ENCODE measurements at places on chromosomes 3 and 15. TPM values are rescaled to one million over a fixed set of nuclear protein-coding genes. Genes with fewer than 3 reads are reported as not detected.

DNA sequence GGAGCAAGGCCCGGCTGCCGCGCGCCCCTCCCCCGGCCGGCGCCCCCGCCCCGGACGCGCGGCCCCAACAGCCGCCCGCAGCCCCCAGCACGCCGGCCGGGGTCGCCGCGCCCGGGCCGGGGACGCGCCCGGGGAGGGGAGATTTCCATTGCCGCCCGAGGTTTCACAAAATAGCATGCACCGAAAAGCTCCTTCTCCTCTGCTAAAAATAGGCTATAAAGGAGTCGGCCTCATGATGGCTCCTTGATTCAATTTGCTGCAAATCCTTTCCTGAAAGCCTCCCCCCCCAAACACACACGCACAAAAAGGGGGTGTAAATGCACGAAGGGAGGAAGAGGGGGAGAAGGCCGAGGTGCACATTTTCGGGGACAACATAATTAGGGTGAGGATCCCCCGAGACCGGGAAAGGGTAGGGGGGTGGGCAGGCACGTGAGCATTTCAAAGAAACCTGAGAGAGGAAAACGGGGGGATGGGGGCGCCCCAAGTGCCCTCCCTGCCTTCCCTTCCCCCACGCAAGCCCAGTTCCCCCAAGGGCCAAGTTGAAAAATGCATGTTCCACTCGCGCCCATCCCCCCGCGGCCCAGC, 734 bp downstream of the TBL1XR1 start:
- peaks cover 4% of the 10 kb centered on the region for H3K4me1 ChIP-seq
- H3K27ac ChIP-seq: peak overlapping the region; percentile 97
- no peaks in the 10 kb centered on the region for H3K27me3 ChIP-seq
- H3K4me3 ChIP-seq: peak overlapping the region; percentile 87
- H3K36me3 ChIP-seq: no peaks in the 10 kb centered on the region

- no peak overlapping the region for H3K4me3 ChIP-seq
- no peaks in the 10 kb centered on the region for H3K36me3 ChIP-seq
- no peak overlapping the region for H3K27ac ChIP-seq
- no peaks in the 10 kb centered on the region for H3K27me3 ChIP-seq
Observed at GRCh38 chr3:70583682-70584081, 271.2 kb upstream of the MDFIC2 start.

- H3K27me3 ChIP-seq: no peaks in the 10 kb centered on the region
- H3K36me3 ChIP-seq: no peaks in the 10 kb centered on the region
- no peak overlapping the region for H3K27ac ChIP-seq
- DNase-seq: no peak
- H3K4me3 ChIP-seq: no peak overlapping the region
- no peaks in the 10 kb centered on the region for H3K4me1 ChIP-seq
Observed at GRCh38 chr15:49844390-49844789, 223.5 kb downstream of the DTWD1 start.

- no peaks in the 10 kb centered on the region for H3K27me3 ChIP-seq
- no peaks in the 10 kb centered on the region for H3K36me3 ChIP-seq
- H3K27ac ChIP-seq: no peak overlapping the region
- DNase-seq: peak; percentile 13
- H3K4me1 ChIP-seq: peaks cover 12% of the 10 kb centered on the region
Observed at GRCh38 chr15:51128701-51129100, 34.0 kb upstream of the TNFAIP8L3 start.

- DNase-seq: no peak
- H3K27me3 ChIP-seq: peaks cover 67% of the 10 kb centered on the region
Observed at GRCh38 chr3:186824430-186825139, 17.9 kb upstream of the ADIPOQ start.

GRCh38 chr15:82944821-82945220, 7.7 kb downstream of the HOMER2 start:
- DNase-seq: no peak
- no peaks in the 10 kb centered on the region for H3K27me3 ChIP-seq

DNA sequence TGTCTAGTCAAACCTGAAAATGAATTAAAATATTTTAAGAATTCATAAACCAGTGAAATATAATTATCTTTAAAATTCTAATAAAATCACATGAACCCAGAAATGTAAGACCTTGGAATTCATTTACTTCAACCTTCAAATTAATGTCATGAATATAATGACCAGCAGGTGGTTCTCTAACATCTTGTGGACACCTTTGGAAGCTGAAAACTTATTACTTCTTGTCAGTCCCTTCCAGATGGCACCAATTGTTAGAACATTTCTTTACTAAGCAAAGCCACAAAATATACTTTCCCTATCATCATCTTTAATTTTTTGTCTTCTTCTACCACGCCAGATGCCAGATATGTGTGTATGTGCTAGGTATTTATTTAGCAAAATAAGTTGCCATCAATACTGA, 240.0 kb downstream of the MBNL1 start:
- no peak overlapping the region for H3K4me3 ChIP-seq
- no peak overlapping the region for H3K27ac ChIP-seq
- H3K4me1 ChIP-seq: no peaks in the 10 kb centered on the region
- no peaks in the 10 kb centered on the region for H3K36me3 ChIP-seq

- H3K4me1 ChIP-seq: no peaks in the 10 kb centered on the region
- no peak overlapping the region for H3K4me3 ChIP-seq
Observed at GRCh38 chr3:183203670-183204069, 41.1 kb upstream of the LAMP3 start.

GRCh38 chr3:125916376-125916978, 52.5 kb upstream of the ROPN1B start:
- DNase-seq: peak; percentile 98
- no peaks in the 10 kb centered on the region for H3K27me3 ChIP-seq
- H3K4me1 ChIP-seq: peaks cover 6% of the 10 kb centered on the region
- H3K36me3 ChIP-seq: no peaks in the 10 kb centered on the region
- peak overlapping the region; percentile 84 for H3K27ac ChIP-seq

DNA sequence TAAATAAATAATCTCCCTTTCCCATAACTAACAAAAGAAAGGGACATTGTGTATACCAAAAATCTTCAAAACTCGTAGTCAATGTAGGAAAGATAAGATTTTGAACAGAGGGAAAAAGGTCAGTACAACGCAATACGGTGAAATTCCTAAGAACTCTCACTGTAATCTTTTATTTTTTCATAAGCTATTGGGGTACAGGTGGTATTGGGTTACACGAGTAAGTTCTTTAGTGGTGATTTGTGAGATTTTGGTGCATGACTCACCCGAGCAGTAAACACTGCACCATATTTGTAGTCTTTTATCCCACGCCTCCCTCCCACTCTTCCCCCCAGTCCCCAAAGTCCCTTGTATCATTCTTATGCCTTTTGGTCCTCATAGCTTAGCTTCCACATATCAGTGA, 718.0 kb downstream of the TBL1XR1 start:
- H3K27ac ChIP-seq: no peak overlapping the region
- peaks cover 3% of the 10 kb centered on the region for H3K4me1 ChIP-seq
- no peak for DNase-seq
- H3K36me3 ChIP-seq: no peaks in the 10 kb centered on the region
- no peaks in the 10 kb centered on the region for H3K27me3 ChIP-seq

DNA sequence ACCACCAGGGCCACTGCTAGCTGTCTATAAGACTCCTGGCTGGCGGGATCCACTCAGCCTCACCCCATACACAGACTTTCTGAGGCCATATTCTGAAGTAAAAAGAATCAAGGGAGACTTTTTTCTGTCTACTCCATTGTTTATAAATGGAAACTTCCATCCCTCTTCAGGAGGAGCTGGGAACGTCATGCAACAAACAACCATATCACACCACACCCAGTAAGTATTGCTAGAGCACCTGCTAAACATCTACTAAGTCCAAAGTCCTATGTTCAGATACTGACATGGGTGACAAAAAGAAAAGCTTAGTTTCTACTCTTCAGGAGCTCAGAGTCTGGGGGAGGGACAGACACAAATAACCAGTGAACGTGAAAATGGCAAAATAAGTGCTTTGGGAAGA, 324.8 kb upstream of the ONECUT1 start:
- DNase-seq: no peak
- H3K4me3 ChIP-seq: no peak overlapping the region
- H3K27ac ChIP-seq: no peak overlapping the region
- no peaks in the 10 kb centered on the region for H3K4me1 ChIP-seq
- H3K27me3 ChIP-seq: no peaks in the 10 kb centered on the region

DNA sequence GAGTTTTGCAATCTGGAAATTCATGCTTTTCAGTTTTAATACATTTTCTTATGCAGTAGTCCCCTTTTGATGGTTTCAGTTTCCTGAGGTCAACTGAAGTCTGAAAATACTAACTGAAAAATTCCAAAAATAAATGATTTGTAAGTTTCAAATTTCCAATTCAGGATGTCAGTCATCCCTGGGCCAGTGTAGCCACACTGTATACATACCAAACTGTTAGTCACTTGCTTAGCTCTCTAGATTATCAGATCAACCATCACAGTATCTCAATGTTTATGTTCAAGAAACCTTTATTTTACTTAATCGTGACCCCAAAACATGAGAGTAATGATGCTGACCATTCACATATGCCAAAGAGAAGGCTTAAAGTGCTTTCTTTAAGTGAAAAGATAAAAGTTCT, 715.5 kb downstream of the GBE1 start:
- no peak overlapping the region for H3K4me3 ChIP-seq
- no peak overlapping the region for H3K27ac ChIP-seq
- H3K27me3 ChIP-seq: no peaks in the 10 kb centered on the region

DNA sequence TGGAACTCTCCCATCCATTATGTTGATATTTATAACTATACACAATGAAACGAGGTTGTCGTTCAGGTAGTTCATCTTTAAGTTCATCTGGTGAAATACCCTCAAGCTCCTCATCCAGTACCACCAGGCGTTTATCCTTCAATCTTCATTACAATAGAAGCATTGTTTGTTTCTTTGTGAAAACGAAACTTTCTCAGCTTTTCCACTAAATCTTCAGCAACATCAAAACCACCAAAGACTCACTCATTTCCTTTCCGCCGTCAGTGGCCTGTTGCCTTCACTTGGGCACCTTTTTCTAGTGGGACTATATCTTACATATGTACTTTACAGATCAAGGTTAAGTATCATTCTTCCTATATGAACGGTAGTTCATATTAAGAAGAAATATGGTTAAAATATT, 44.1 kb upstream of the TFG start:
- no peak overlapping the region for H3K4me3 ChIP-seq
- H3K27ac ChIP-seq: no peak overlapping the region
- H3K4me1 ChIP-seq: no peaks in the 10 kb centered on the region

DNA sequence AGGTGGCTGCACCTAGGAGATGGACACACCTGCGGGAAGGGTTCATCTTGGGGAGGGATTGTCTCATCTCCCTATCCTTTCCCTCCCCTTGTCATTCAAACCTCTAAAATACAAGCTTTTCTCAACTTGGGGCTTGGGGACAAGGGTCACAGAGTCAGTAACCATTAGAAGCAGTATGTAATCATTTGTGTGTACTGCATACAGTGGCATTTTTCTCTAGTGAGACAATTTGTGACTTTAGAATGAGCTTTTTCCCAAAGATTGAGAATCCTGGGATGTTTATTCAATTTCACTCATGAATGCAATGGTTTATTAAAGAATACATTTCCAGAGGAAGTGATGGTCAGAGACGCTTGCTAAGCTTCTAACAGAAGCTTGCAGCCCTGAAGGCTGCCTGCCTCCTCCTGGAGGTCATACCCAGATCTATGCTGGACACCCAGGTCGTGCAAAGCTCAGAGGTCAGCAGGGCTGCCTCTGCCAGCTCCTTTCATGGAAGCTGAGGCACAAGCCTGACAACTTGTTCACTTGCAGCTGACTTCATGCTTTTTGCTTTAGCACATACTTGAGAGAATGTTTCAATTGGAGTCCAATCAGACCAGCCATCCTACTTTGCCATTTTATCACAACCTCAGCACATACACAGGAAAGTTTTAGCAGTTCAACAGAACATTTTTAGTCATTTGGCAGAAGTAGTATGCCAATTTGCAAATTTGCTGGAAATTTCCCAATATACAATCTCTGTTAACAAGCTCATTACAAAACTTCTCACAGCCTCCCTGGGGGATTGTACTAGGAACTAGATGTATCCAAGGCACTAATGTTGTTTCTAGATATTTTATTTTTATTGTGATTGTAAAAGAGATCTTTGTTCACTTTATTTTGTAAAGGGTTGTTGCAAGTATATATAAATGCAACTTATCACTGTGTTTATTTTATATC, 25.6 kb upstream of the ALDH1L1 start:
- no peak for DNase-seq
- H3K4me1 ChIP-seq: peaks cover 9% of the 10 kb centered on the region
- H3K36me3 ChIP-seq: no peaks in the 10 kb centered on the region
- H3K27me3 ChIP-seq: peaks cover 4% of the 10 kb centered on the region
- H3K27ac ChIP-seq: no peak overlapping the region

The BFSP2 gene
- not detected for total RNA-seq

The LTF gene
- 1.3 TPM for total RNA-seq

The RHO gene
- 0.04 TPM for total RNA-seq

The OR5K2 gene
- not detected for total RNA-seq

The TRPM1 gene
- total RNA-seq: not detected

The TM4SF4 gene
- total RNA-seq: 0.09 TPM

The MEIS2 gene
- 8.5 TPM for total RNA-seq

The LYZL4 gene
- not detected for total RNA-seq

The CX3CR1 gene
- total RNA-seq: 1.5 TPM

The LDHAL6B gene
- total RNA-seq: not detected
